ENCODE measurements at places on chromosomes 12 and 14.
A peak's percentile ranks its signal among the peaks of the same experiment; 100 is the strongest.

DNA sequence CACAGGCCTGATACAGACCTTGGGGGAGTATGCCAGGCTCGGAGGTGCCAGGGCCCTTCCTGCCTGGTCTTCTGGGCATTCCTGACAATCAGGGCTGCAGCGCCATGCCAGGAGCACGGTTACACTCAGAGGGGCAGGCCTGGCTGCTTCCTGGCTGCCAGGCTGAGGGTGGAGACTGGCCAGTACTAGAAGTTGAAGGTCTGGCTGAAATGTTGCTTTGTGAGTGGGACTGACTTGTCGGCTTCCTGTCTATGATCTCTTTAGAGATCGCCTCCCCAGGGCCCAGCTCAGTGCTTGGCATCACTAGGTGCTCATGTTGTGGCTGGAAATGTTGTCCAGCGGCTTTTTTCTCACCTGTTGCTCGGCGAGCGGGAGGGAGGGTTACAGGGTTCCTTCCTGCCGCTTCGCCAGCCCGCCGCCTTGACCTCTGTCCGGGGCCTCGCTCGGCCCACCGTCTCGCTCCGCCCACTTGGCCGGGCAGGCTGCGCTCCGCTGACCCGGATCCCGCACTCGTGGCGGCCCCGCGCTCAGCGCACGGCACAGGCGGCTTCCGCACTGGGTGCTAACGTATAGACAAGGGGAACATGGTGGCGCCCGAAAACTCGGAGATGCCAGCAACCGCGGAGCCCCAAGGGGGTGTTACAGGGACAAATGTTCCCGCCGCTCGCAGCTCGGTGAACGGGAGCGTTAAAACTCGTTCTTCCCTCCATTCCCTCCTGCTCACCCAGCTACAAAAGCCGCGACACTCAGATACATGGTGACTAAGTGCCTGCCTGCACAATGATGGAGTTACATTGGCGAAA lies 32.6 kb downstream of the PAPLN start:
- DNase-seq = no peak

DNA sequence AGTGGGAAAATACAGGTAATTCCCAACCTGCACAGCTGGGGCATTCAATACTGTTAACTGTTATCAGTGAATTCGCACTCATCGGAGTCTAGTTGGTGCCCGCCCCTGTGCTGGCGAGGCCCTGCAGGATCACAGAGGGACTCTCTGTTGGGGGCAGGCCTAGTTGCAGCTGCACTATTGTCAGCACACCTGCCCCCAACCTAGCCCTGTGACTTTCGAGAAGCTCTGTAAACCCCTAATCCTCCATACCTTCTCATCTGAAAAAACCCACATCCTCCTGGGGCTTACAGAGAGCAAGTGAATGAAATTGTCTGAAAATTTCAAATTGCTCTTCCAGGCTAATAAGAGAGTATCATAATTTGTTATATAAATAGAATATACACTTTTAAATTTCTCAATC lies 132.2 kb upstream of the NUDT4 start:
- DNase-seq = no peak

GRCh38 chr14:22502551-22502950 lies 86.5 kb downstream of the DAD1 start:
- no peak for DNase-seq

- DNase-seq = peak; percentile 74
These were observed 169.5 kb upstream of the NTF3 start for GRCh38 chr12:5262450-5262849.

GRCh38 chr14:23349156-23349845 lies 3.4 kb downstream of the SLC22A17 start:
- DNase-seq = no peak

GRCh38 chr12:57897286-57897974 lies 43.9 kb upstream of the ATP23 start:
- DNase-seq = no peak

- DNase-seq = no peak
These were observed 923 bp upstream of the ITPR2 start for GRCh38 chr12:26833743-26834490.

DNA sequence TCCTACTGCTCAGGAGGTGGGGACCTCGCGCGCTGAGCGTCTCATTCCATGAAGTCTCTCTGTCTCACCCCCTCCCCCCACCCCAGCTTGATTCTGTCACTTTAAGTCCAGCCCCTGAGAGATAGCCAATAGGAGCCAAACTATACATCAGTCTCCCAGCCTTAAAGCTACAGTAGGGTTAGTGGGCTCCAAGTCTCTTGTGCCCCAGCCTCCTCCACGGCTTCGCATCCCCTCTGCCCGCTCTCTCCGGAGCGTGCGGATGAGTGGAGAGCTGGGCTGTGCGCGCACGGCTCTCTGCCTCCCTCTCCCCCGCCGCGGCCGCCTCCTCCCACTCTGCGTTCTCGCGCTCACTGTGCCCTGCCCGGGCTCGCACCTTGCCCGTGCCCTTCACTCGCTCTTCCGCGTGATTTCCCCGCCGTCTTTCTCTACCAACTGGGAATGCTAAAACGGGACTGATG lies at the start of gene ESRRB:
Gene ESRRB, plus strand, starts transcription at position 191 of the 458 bp plus-strand sequence. Its CDS starts 265 bp downstream, at position 456.
- no peak for DNase-seq

DNA sequence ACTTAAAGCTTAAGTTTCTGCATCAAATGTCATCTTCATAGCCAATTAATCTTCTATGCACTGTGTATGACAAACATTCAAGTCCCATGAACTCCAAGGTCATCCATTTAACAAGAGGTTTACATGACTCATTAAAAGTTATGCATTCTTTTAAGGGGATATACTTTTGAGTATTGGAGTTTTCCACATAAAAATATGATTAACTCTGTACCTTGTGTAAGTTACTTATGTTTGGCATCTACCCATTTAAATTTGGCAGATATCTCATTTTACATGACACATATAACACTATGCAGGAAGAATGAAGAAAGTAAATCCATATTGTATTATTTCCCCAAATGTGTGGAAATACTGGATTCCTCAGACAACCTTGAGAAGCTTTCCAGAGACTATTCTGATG lies 240.2 kb downstream of the PAX9 start:
- peak; percentile 1 for DNase-seq

DNA sequence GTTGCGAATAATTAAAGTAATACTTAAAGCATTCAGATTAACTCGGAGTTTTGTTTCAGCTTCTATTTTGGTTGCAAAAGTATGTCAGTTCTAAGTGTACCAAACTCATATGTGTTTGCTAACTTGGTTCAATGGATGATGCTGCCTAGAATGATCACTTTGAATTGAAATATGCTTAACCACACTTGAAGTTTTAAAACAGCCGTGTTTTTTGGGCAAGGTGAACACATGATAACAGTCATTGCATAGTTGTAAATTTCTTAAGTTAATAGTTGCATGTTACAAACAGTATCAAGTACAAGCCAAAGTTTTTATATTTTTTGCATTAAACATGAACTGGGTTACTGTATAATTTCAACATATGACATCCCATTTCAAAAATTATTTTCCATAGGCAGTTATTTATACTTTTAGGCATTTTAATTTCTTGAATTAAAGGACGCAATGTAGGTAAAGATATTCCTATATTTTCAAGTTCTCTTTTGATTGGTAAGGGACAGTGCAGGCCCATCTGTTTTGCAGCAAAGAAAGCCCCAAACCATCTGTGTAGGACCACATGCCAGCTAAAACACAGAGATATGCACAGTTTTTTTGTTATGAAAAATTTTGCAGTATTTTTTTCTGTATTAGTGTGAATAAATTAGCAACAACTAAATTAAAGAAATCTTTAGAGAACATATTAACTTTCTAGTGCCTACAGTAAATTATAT lies 575.5 kb downstream of the PRKD1 start:
- DNase-seq = no peak

GRCh38 chr12:104356231-104357115 lies 52.9 kb downstream of the EID3 start:
- no peak for DNase-seq

DNA sequence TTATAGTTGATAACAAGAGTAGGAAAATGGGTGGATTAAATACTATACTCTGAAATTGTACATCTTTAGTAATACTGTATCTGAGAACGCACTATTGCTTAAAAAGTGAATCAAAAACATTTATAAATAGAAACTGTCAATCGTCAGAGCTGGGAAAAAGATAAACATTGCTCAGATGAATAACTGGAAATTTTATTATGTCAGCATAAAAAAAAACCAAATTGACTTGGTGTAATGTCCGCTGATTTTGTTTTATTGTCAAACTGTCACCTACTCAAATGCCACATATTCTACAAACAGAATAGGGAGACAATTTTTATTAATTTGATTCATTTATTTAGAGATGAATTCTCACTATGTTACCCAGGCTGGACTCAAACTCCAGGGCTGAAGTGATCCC lies 109.3 kb upstream of the TMTC1 start:
- DNase-seq = no peak

DNA sequence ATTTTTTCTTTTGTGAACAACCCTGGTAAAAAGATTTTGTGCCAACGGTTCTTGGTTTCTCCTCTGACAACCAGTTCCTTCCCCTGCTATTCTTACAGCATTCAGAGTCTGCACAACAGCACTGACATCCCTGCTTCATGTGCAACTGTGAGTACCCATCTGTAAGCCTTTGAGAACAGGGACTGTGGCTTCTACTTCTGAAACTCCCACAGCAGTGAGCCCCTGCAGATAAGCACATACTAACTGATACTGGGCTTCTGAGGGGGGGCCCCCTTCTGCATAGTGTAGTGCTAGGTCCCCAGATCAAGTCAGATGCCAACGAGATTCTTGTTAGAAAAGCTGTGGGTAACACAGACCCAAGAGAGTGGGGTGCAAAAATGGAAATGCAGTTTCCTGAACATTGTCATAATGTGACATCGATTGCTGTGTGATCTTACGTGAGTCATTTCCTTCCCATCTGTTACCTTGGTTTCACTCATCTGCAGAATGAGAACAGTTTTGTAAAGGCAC lies 11.1 kb upstream of the NINJ2 start:
- no peak for DNase-seq

DNA sequence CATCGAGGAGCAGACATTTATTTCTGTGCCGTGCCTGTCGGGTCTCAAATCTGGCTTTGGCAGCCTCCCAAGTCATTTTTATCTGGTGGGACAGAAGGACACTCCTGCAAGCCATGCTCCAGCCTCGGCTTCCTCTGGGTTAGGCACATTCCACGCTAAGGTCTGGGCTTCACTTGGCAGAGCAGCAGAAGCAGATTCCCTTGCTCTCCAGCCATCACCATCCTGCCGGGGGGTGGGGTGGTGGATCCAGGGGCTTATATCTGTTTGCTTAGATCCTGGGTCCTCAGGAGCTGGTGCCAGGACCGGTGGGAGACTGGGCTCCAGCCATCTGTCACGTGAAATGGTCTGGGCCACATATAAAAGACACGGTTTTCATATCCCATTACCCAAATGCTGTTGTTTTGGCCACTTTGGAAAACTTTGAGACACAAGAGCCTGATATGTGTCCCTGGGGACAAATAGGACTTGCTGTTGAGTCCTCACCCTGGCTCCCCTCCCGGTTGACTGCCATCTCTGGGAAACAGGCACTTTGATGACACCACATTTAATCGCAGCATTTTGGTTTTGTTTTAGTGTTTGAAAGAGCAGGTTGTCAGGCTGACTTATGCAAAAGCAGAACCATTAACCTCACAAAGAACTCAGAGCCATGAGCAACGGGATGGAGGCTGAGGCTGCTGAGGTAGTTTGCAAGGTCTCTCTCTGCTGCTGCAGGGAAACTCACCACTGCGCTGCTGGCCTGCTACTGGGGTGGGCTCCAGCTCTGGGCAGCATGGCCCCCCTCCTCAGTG lies 69.6 kb upstream of the PRMT8 start:
- DNase-seq = no peak

DNA sequence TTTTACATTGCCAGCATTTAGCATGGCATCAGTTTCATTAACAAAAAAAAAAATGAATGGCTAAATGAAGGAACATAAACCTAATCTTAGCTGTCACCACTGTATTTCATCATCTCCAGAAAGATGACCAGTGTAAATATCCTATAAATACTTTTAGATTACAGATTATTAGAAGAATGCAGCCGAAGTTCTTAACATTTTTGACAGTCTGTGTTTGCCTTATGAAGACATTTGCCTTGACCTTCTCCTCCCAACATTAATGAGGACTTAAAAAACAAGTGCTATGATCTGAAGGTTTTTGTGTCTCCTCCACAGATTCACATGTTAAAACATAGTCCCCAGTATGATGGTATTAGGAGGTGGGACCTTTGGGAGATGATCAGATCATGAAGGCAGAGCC lies 253.0 kb downstream of the SNAPC1 start:
- DNase-seq = no peak

DNA sequence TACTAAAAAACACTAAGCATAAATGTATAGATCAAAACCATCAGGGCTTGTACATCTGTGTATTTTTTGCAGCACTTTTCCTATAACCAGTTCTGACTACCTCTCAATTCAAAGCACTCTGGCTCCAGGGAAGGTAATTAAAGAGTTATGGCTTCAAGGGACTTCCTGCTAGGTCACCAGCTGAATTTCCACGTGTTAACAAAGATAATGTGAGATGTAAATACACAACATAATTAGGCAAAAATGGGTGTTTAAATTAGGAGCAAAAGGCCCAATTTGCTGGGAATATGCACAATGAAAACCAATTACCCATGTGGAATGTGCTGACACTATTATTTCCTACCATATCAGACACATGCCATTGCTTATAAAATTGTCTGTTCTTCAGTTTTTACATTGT lies 513.4 kb upstream of the FLRT2 start:
- DNase-seq = no peak

- DNase-seq = no peak
These were observed 17.6 kb downstream of the GNPTAB start for GRCh38 chr12:101813117-101813516.

DNA sequence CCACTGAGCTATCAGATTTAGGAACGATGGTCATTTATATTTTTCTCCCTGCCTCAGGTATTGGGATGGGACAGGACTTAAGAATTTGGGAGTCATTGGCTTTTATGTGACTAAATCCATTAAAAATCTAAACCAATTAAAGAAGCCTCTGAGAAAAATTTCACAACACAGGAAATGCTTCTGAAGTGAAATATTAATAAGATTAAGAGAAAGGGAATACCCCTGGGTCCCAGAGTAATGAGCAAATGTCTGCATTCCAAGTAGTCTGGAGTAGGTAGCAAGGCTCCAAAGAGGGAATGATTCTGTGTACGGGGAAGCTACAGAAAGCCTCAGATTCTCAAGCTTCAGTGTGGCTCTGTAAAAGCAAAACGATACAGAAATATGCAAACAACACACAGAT lies 707 bp upstream of the MED6 start:
- DNase-seq = peak; percentile 10

GRCh38 chr12:44869503-44869902 lies 6.6 kb downstream of the NELL2 start:
- no peak for DNase-seq

DNA sequence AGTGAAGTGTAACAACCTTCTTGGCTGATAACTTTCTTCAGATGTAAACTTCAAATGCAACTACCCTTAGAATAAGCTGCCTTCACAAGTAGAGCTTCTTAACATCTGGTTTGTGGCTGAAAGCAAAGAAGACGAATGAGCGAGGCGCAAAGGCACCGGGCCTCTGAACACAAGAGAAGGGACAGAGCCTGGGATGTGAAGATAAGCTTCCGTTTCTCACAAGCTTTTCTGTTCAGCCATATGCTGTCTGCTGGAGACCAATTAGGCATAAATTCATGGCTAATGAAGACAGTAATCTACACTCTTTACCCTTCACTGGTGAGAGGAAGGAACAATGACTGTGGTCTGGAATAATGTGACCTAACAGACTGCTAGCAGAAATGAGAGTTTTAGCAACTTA lies 195.2 kb downstream of the ATXN7L3B start:
- no peak for DNase-seq
